ENCODE measurements at places on chromosomes 12 and 14. TPM values are rescaled to one million over a fixed set of nuclear protein-coding genes. Genes with fewer than 3 reads are reported as not detected.

Gene PLA2G1B
- total RNA-seq, result not detected

Gene TAS2R7
- not detected for total RNA-seq

Gene IL22
- not detected for total RNA-seq

Gene AMIGO2
- total RNA-seq, result 1.7 TPM

Gene ADCY6
- 103 TPM for total RNA-seq

Gene CLEC1B
- not detected for total RNA-seq

Gene PABPN1
- 158 TPM for total RNA-seq

Gene GLT8D2
- total RNA-seq, result 1.9 TPM

Gene PLEKHD1
- total RNA-seq, result 0.18 TPM

Gene MDGA2
- total RNA-seq, result not detected

Gene PPP1R1A
- total RNA-seq, result not detected

DNA sequence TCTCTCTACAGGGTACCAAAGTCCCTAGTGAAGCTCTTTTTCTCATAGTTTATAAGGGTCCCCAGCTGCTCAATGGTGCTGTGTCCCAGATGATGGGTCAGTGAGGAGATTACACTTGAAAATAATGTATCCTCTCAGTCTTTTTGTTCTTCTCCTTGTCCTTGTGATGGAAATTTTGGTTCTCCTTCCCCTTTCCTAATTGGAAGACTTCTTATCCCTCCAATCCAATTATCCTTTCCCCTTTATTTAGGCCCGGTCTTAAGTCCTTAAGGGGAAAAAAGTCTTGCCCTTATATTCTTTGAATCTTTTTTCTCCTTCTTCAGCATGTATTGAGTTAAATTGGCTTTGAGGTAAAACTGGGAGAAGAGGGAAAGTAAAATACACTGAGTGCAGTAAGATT is 126.1 kb upstream of the PTPRQ start:
- no peak for DNase-seq

DNA sequence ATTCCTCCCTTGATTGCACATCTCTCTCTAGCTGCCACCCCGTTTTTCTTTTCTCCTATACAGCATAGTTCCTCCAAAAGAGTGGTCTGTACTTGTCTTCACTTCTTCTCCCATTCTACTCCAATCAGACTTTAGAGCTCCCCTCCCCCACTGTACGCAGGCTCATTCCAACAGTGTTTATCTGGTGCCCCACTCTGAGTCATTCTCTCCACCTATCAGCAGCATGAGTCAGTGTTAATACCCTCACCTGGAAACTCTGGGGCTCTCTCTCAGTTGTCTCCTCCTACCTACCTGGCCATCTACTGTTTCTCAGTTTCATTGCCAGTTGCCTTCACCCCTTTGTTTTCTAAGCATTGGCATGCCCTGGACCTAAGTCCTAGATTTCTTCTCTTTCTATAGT is 175.1 kb upstream of the ARHGAP5 start:
- DNase-seq, result no peak

- DNase-seq, result no peak
Observed at GRCh38 chr12:66030217-66030781, 100.3 kb downstream of the LLPH start.

- no peak for DNase-seq
Observed at GRCh38 chr14:104395941-104396681, 183.5 kb upstream of the C14orf180 start.

- peak; percentile 59 for DNase-seq
Observed at GRCh38 chr12:6632026-6632983, 3.5 kb downstream of the LPAR5 start.

DNA sequence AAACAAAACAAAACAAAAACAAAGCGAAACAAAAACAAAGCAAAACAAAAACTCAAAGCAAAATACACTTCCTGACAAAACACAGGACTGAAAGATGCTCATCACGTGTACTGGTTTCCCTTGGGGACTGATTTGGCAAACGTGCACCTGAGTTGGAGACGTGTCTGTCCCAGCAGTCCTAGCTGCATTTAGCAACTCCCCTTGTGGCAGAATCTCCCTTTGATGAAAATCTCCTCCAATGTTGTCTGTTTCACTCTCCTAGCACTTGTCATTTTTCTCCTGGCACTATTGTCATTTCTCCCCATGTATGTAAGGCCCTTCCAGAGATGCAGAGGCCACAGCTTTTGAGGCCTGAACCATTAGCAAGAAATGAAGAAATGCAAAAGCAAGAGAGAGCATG is 6.8 kb upstream of the SLC24A4 start:
- DNase-seq, result no peak

GRCh38 chr12:19402211-19402610 is 37.1 kb upstream of the AEBP2 start:
- DNase-seq, result no peak

GRCh38 chr12:53694756-53695151 is 18.9 kb upstream of the ATP5MC2 start:
- DNase-seq, result no peak

DNA sequence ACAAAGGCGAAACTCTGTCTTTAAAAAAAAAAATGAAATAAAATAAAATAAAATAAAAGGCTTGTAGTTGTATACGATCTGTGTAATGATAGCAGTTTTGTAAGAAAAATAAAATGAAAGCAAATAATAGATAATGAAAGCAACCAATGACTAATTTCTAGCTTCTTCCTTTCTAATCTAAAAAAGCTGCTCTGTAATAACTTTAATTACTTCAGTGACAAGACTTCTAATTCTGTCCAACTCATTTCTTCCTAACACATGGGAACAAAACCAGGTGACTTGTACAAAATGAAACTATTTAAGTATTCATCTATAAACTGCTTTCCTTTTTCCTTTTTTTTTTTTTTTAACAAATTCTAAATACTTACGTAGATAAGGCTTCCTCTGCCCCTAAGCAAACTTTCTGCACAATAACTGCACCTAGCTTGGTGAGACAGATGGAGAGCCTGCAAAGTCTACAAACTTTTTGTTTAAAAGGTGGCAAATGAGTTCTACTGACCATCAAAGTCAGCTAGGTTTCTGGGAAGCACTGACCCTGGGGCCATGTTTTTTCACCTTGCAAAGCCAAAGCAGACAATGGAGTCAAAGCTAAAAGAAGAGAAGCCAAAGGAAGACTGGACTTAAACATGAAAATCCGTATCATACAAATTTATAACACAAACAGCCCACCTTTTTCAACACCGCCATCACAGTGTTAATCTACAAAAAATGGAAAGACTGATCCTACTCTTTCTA is 28.2 kb downstream of the DENND5B start:
- no peak for DNase-seq

GRCh38 chr12:86601550-86602308 is 345.5 kb upstream of the MGAT4C start:
- DNase-seq, result no peak

DNA sequence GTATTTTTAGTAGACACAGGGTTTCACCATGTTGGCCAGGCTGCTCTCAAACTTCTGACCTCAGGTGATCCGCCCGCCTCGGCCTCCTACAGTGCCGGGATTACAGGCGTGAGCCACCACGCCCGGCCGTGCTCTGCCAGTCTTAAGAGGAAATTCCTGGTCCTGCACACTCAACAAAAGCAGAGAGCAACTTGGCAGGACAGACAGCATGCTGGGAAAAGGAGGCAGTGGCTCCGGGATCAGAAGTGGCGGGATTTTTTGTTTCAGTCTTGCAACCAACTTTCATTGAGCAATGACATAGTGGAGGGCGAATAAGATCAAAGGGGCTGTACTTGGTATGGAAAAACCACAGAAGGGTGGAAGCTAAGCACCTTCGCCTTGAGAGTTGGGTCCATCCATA is 2.1 kb downstream of the CKAP4 start:
- DNase-seq, result peak; percentile 81
